ENCODE measurements at places on chromosomes 4 and X. TPM values are rescaled to one million over a fixed set of nuclear protein-coding genes. Genes with fewer than 3 reads are reported as not detected.

- no peaks in the 10 kb centered on the region for H3K27me3 ChIP-seq
- H3K4me1 ChIP-seq = peaks cover 2% of the 10 kb centered on the region
- no peak overlapping the region for H3K4me3 ChIP-seq
- H3K36me3 ChIP-seq = no peaks in the 10 kb centered on the region
- H3K27ac ChIP-seq = no peak overlapping the region
Measured at GRCh38 chr4:62495032-62495431, 1294.9 kb downstream of the ADGRL3 start.

GRCh38 chr4:40140196-40140595 is 56.6 kb upstream of the RHOH start:
- DNase-seq = no peak
- H3K4me1 ChIP-seq = peaks cover 10% of the 10 kb centered on the region
- peaks cover 41% of the 10 kb centered on the region for H3K36me3 ChIP-seq

DNA sequence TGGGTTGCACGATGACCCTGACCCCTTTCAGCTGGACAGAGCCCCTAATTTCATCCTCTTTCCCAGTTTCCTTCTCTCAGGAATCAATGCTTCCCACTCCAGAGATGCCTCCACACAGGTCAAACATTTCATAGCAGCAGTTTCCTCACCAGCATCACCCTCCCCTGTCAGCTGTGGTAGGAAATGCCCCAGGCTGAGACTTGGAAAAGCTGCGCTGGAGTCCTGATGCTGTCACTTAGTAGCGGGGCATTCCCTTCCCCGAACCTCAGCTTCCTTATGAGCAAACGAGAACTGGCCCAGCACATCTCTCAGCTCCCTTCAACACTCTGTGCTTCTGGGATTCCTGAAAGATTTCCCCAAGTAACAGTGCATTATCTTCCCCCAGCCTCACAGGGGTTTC is 2.7 kb downstream of the GJB1 start:
- no peak for DNase-seq
- H3K36me3 ChIP-seq = no peaks in the 10 kb centered on the region
- H3K4me1 ChIP-seq = no peaks in the 10 kb centered on the region
- no peak overlapping the region for H3K4me3 ChIP-seq
- H3K27ac ChIP-seq = no peak overlapping the region

The TIMM8A gene
- 36.0 TPM for total RNA-seq

DNA sequence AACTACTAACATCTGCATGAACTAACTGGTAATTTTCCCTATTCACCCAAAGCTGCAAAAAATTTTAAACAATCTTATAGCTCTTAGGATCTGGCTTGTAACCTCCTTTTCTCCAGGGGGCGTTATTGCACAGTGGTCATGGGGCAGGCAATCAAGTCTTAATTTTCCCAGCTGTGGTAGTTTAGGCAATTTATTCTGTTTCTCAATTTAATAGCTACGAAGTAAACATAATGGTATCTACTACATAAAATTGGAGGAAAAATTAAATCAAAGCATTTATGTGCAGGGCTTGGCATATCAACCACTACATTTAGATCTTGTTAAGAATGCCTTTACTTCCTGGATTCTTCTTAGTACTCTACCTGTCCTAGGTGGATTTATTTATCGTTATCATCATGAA is 137.4 kb upstream of the GUCY1A1 start:
- no peak overlapping the region for H3K4me3 ChIP-seq
- H3K27me3 ChIP-seq = no peaks in the 10 kb centered on the region
- H3K27ac ChIP-seq = no peak overlapping the region
- H3K36me3 ChIP-seq = no peaks in the 10 kb centered on the region

- no peak overlapping the region for H3K4me3 ChIP-seq
- peaks cover 9% of the 10 kb centered on the region for H3K4me1 ChIP-seq
- H3K27me3 ChIP-seq = peaks cover 63% of the 10 kb centered on the region
Measured at GRCh38 chr4:65668201-65669089, 1.8 kb downstream of the EPHA5 start.

The SPANXN4 gene
- not detected for total RNA-seq

Measured in activated naive CD8-positive, alpha-beta T cell treated with anti-CD3 and anti-CD28 coated beads for 36 hours (primary cell).